Tibial nerve (tissue), 4 donors: ENCODE measurements at places on chromosomes 5 and 9.

- DNase-seq: no peak
Observed at GRCh38 chr9:21983561-21983935, 10.6 kb downstream of the CDKN2A start.

- no peak for DNase-seq
Observed at GRCh38 chr5:132099905-132100304, 26.3 kb downstream of the CSF2 start.

- no peak for DNase-seq
Observed at GRCh38 chr5:157485811-157486210, 25.8 kb downstream of the NIPAL4 start.

GRCh38 chr5:14998491-14998890 is 126.9 kb upstream of the ANKH start:
- DNase-seq: no peak

DNA sequence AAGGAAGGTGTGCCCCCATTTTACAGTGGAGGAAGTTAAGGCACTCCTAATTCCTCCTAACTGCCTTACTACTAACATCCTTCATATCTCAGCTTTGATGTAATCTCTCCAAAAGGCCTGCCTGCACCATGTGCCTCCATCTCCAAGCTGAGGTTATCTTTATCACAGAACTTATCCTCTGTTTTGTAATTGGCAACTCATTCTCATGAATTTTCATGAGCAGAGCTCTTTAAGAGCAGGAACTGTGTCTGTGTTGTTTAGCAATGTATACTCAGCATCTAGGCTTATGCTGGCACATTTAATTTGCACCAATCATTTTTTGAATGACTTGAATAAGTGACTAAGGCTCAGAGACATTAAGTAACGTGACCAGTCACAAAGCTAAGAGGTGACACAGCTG is 147.9 kb upstream of the VLDLR start:
- no peak for DNase-seq

DNA sequence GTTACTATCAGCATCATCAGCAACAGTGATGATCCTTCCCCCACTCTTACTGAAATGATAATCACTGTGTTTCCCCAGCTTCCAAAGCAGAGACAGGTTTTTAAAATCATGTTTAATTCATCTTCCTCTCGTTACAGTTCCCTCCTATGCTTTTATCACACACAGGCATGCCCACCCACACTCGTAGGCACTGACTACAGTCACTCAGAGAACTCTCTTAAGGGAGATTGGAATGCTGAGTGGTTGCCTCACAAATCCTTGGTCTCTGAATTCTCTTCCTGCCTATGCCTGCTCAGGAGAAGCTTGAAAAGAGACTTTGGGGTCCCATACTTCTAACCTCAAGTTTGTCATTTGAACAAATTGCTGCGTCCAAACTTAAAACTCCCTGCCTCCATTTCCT is 179.2 kb downstream of the FRMD3 start:
- no peak for DNase-seq
